ENCODE measurements at places on chromosomes 3 and 15.

DNA sequence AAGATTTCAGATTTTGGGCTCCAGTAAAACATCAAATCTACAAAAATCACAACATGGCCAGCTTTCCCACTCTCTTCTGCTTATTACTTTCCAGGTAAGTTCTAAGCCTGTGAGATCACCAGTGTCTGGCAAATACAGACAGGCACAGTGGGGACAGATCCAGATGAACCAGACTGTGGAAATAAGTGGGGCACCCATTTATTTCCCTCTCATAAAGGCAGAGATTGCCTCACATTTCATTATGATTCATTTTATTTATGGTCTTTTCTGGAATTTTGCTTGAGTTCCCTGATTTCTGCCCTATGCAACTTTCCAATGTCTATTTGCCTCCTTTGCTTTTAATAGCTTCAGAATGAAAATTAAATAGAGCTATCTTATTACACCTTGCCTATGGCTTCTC is 66.8 kb downstream of the GREM1 start:
- no peak for DNase-seq

DNA sequence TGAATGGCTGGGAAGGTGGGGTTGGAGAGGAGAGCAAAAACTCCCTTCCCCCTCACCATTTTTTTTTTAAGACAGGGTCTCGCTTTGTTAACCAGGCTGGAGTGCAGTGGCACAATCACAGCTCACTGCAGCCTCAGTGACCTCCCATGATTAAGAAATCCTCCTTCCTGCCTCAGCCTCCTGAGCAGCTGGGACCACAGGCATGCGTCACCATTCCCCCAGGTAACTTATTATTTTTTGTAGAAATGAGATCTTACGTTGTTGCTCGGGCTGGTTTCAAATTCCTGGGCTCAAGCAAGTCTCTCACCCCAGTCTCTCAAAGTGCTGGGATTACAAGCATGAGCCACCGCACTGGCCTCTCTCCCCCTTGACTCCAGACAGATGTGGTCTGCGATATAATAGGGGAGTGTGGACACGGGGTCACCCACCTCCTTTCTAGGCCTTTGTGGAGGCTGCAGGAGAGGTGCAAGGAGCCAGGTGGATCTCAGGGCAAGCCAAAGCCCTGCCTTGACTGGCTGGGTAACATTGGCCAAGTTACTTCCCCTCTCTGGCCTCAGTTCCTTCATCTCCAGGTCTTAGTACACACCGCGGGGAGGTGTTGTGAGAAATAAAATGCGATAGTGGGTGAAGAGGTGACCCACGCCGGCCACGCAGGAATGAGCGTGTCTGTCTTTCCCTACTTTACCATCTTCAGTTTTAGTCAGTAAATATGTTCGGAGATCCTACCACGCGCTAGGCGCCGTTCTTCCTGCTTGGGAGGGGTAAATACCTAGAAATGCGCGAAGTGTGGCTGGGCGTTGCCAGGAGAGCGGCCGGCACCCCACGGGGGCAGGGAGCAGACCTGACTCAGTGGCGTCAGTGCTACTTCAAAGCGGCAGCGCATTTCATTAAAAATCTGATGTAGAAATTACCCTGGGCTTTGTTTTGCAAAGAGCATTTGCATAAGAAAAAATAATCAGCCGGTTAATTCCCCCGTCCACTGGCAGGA is 20.2 kb upstream of the CORO2B start:
- DNase-seq, result no peak

GRCh38 chr3:72118628-72119027 is 333.7 kb upstream of the PROK2 start:
- DNase-seq, result no peak

DNA sequence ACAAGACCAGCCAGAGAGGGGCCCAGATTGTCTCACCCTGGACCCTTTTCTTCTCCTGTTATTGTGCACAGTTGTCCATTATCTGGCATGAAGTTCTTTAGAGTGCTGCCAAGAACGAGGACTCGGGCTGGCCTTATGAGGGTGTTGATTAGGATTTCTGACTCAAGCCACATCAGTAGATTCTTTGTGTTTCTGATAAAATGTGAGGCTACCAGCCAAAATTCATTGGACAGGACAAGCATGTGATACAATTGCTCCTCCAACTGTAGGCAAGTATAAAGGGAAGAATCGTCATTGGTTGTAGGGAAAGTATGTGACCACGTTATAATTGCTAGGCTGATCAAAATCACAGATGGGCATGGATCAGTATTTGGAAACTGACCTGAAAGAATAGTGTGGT is 99.2 kb upstream of the TMC3 start:
- DNase-seq, result no peak

GRCh38 chr3:20035019-20035418 is 5.2 kb upstream of the KAT2B start:
- no peak for DNase-seq

DNA sequence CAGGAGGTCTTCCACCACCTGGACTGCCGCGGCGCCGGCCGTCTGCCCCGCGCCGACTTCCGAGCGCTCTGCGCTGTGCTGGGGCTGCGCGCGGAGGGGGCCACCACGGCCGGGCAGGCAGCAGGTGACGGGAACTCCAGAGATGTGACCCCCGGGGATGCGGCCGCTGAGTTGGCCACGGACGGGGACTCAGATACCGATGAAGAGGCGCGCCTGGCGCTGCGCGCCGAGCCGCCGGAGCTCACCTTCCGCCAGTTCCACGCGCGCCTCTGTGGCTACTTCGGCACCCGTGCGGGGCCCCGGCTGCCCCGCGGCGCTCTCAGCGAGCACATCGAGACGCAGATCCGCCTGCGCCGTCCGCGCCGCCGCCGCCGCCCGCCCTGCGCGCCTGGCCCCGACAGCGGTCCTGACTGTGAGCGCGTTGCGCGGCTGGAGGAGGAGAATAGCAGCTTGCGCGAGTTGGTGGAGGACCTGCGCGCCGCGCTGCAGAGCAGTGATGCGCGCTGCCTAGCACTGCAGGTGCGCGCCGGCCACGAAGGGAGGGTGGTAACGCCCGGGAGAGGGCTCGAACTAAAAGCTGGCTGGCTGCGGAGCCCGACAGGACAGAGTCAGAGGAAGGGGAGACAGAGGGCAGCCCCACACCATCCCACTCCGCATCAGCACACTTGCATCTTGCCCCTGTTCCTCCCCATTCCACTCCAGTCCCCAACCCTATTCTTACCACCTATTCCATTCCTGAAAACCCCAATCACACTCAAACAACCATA is 885 bp downstream of the EFCC1 start:
- no peak for DNase-seq

DNA sequence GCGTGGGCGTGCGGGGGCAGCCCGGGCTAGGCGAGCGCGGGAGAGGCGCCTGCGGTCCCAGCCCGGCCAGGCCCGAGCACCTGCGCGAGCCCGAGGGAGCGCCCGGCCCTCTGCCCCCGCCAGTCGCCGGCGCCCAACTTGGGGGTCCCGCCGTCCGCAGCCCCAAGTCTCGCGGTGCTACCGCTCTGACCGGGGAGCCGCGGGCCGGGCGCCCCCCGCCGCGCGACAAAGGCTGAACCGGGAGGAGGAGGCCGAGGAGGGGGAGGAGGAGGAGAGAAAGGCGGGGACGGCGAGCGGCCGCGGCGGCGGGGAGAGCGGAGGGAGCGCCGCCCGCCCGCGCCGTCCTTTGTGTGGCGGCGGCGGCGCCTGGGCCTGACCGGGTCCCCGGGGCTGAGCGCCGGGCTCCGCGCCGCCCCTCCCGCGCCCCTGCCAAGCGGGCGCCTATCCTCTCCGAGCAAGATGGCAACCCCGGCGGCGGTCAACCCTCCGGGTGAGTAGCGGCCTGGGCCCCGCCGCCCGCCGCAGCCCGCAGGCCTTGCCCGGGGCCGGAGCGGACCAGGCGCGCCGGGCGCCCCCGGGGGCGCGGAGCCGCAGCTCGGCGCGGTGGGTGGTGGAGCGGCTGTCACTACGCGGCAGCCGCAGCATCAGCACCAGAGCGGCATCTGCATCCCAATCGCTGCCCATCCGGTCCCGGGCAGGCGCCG is at the start of gene ARNT2:
Gene ARNT2 (plus strand): TSS at position 326 of the 704 bp plus-strand sequence. CDS start 134 bp downstream, at position 460.
- no peak for DNase-seq

GRCh38 chr15:63881431-63881830 is 47.7 kb upstream of the HERC1 start:
- DNase-seq, result no peak

DNA sequence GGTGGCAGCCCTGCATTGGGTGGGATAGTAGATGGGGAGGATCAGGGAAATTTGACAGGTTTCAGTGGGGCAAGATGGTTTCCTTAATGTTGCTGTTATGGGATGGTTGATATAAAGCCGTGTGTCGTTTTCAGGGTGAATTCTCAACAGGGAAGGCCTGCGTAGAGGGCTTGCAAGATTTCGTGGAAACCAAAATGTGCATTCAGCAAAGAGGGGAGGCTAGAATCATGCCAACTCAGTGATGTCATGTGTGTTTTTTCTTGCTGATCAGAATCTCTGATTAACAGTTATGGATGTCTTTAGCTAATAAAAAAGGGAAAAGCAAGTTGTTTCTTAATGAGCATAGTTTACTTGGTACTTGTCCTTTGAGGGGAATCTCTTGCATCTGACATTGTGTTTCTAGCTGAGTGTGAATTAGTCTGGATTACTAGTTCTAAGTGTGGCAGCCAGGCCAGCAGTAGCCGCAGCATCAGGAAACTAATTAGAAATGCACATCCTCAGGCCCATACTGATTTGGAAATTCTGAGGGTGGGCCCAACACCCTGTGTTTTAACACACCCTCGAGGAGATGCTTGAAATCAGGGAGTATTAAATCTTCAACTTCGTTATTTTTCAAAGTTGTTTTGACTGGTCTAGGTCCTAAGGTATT is 24.8 kb downstream of the MRAS start:
- DNase-seq, result no peak

DNA sequence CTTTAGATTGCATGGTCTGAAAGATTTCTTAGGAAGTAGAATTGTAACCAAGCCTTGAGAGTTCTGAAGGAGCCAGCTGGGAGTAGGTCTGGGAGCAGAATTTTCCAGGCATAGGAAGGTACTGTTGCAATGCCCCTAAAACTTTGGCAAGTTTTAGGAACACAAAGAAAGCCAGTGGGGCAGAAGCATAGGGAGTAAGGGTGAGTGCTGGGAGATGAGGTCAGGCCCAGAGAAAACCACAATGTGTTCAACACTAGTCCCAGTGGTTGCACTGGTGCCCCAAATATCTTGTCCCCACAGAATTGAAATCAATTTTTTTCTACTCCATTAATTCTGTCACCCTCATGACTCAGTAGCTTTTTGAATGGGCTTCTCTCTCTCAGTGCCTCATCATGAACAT is 120.7 kb upstream of the GALNT15 start:
- no peak for DNase-seq

DNA sequence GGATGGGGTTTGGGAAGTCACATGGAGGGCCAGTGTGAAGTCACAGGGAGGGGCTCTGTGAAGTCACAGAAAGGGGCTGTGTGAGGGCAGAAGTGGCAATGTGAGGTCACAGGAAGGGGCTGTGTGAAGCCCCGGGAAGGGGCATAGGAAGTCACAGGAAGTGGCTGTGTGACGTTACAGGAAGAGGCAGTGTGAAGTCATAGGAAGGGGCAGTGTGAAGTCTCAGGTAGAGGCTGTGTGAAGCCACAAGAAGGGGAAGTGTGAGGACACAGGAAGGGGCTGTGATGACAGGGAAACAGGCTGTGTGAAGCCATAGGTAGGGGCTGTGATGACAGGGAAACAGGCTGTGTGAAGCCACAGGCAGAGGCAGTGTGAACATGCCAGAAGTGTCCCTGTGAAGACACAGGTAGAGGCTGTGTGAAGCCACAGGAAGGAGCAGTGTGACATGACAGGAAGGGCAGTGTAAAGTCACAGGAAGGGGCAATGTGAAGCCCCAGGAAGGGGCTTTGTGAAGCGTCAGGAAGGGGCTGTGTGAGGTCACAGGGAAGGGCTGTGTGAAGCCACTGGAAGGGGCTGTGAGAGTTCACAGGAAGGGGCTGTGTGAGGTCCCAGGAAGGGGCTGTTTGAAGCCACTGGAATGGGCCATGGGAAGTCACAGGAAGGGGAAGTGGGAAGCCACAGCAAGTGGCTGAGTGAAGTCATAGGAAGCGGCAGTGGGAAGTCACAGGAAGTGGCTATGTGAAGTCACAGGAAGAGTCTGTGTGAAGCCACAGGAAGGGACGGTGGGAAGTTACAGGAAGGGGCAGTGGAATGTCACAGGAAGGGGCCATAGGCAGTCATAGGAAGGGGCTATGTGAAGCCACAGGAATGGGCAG is 37.1 kb downstream of the GASK1A start:
- no peak for DNase-seq

DNA sequence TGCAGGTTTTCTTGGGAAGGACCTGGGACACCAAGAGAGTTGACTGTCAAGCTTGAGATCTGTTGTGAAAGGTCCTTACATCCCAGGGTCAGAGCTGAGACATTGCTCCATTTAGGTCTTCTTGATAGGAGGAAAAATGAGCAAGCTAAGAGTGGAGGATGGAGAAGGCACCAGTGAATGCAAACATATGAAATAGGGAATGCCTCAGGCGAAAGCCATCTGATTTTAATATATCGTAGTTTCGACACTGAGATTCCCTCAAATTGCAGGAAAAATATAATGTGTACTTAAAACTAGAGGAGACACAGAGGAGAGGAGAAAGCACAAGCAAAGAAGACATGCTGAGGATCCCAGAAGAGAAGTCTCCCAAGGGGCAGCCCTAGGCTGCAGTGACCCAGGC is 85.5 kb downstream of the TM4SF4 start:
- no peak for DNase-seq

DNA sequence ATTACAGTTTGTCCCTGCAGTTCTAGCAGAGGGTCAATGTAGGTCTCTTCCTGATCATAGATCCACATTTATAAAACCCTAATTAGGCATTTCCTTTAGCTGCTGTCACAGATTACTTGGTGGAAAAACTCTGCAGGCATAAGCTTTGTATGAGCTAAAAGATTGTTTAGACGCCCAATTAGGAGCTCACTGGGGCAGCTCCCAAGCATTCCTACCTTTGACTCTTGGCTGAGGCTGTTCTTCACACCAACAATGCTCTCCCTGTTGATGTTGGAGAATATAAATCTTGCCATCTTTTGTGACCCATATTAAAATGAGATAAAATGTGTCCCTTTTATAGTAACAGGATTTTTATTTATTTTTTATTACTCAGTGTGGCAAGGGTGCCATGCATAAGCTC is 148.3 kb upstream of the TRIM42 start:
- DNase-seq, result no peak

DNA sequence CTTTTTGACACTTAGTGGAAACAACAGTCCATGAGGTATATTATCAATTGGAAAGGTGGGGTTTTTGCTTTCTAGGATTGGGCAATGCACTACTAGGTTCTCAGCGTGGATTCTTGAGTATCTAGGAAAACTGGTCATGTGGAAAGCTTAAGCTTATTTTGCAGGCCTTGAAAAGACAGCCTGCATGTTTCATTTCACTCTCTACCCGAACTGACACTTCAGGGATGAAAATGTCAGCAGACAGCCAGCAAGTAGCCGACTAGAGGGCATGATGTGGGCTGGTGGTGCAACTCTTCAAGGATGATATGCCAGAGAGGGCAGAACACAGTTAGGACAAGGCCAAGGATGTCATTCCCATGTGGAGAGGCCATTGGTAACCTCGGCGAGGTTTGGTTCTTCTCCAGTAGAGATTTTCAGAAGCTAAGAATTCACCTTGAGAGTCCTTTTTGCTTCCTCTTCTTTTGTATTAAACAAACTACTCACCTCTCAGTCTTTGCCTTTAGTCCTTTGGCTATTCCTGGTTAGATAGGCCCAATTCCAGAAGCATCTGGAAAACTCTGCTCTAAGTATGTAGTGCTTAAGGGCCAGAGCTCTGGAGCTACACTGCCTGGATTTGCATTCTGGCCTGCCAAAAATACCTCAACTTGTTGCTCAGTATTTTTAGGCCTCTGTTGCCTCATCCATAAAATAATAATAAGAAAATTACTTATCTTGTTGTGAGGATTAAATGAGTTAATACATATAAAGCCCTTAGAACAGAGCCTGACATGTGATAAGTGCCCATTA is 17.9 kb downstream of the LPP start:
- no peak for DNase-seq
